ENCODE measurements at places on chromosomes 2 and 18. TPM values are rescaled to one million over a fixed set of nuclear protein-coding genes. Genes with fewer than 3 reads are reported as not detected.
A peak's percentile ranks its signal among the peaks of the same experiment; 100 is the strongest.

DNA sequence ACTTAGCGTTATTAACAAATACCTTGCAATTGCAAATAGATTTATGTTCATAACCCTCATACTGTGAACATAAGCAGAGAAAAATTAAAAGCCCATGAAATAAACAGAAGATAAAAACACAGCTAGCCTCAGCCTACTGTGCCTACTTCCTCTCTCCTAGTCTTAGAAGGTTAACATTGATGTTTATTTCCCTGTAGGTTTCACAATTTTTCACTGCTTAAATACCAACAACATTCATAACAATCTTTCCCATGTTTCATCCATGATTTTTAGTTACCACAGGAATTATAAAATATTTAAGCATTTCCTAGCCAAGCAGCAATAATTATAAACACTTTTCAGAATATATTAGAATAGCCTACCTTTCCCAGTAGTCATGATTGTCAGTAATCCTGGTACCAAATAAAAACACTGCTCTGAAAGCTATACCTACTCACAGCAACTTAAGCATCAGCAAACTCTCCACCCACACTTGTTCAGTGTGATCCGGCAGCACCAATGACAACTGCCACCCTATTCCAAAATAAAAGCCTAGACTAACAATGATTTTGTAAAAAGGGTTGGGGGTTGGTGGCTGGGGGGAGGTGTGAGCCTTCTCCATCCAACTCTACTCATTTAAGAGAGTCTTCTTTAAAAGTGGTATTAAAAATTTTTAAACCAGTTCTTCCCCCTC is 40.6 kb upstream of the RNU4ATAC start:
- H3K4me3 ChIP-seq = no peak overlapping the region
- DNase-seq = no peak
- no peak overlapping the region for H3K27ac ChIP-seq
- no peaks in the 10 kb centered on the region for H3K36me3 ChIP-seq
- no peaks in the 10 kb centered on the region for H3K27me3 ChIP-seq
- peaks cover 24% of the 10 kb centered on the region for H3K4me1 ChIP-seq

DNA sequence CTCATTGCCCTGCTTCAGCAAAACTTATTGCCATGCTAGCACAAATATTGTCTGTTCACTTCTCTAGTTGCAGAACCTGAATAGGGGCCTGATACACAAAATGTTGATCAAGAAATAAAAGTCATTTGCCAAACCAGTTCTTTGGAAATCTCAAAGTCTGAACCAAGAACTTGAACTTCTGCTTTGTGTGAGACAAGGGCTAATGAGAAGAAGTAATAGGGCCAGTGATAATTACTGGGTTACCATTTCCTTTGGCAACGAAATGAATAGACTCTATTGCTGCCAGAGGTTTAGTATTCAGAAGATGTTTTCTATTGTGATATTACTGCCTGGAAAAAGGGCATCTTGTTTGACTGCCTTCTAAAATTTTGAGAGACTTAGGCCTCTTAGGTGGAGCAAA is 35.0 kb downstream of the TMEFF2 start:
- DNase-seq = no peak
- H3K4me1 ChIP-seq = peaks cover 5% of the 10 kb centered on the region
- no peaks in the 10 kb centered on the region for H3K36me3 ChIP-seq
- H3K27ac ChIP-seq = no peak overlapping the region
- H3K27me3 ChIP-seq = no peaks in the 10 kb centered on the region
- H3K4me3 ChIP-seq = no peak overlapping the region

Gene QPCT
- 2.9 TPM for total RNA-seq

- no peaks in the 10 kb centered on the region for H3K36me3 ChIP-seq
- H3K27me3 ChIP-seq = no peaks in the 10 kb centered on the region
- DNase-seq = no peak
- no peak overlapping the region for H3K4me3 ChIP-seq
Observed at GRCh38 chr2:198254536-198255090, 450.2 kb downstream of the PLCL1 start.

- H3K4me1 ChIP-seq = no peaks in the 10 kb centered on the region
- peak; percentile 92 for DNase-seq
- no peak overlapping the region for H3K27ac ChIP-seq
- no peaks in the 10 kb centered on the region for H3K36me3 ChIP-seq
Observed at GRCh38 chr2:181715033-181715630, 34.8 kb upstream of the NEUROD1 start.

DNA sequence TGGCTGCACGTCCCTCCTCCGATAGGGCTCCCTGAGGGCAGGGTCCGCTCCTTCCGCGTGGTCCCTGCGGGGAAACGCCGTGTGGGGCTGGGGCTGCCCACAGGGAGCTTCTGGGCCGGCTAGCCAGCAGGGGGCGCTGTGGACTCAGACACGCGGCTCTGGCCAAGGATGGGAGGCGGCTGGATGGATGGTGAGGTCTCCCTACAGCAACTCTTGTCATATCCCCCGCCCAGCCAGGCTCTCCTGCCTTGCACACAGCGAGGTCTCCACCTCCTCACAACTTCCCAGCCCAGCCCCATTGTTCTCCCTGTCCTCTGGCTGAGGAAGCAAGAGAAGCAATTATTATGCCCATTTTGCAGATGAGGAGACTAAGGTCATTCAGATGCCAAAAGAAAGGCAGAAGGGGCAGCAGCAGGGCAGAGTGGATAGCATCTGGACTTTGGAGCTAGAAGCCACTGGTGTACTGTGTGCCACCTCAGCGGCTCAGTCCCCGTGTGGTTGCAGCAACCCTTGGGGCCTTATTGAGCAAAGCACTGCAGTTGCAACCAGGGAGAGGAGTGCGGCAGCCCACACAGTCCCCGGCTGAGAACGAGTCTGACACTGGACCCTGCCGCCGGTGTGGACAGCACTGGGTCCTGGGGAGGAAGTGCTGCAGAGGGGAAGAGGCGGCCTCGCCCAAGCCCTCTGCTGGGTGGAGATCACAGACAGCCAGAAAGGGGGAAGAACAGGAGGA is 99.0 kb downstream of the ZFP36L2 start:
- no peaks in the 10 kb centered on the region for H3K36me3 ChIP-seq
- no peak overlapping the region for H3K4me3 ChIP-seq
- H3K27me3 ChIP-seq = no peaks in the 10 kb centered on the region
- peaks cover 24% of the 10 kb centered on the region for H3K4me1 ChIP-seq

GRCh38 chr2:107282135-107282534 is 396.2 kb upstream of the ST6GAL2 start:
- H3K27ac ChIP-seq = no peak overlapping the region
- no peaks in the 10 kb centered on the region for H3K27me3 ChIP-seq
- no peaks in the 10 kb centered on the region for H3K36me3 ChIP-seq
- no peak for DNase-seq
- H3K4me1 ChIP-seq = no peaks in the 10 kb centered on the region
- H3K4me3 ChIP-seq = no peak overlapping the region

GRCh38 chr2:151051574-151052220 is 210.0 kb downstream of the RBM43 start:
- no peak overlapping the region for H3K27ac ChIP-seq
- H3K36me3 ChIP-seq = no peaks in the 10 kb centered on the region
- H3K4me1 ChIP-seq = no peaks in the 10 kb centered on the region
- DNase-seq = peak; percentile 64
- no peak overlapping the region for H3K4me3 ChIP-seq

All from testis (tissue), 5 donors.